ENCODE measurements at places on chromosomes 3 and 15.

GRCh38 chr15:83112956-83113299 is 5.5 kb downstream of the TM6SF1 start:
- DNase-seq: no peak

- no peak for DNase-seq
Measured at GRCh38 chr3:102238362-102238761, 196.5 kb upstream of the ZPLD1 start.

GRCh38 chr15:45499426-45499825 is 23.1 kb downstream of the SLC30A4 start:
- DNase-seq: no peak

- DNase-seq: no peak
Measured at GRCh38 chr3:49791571-49791970, 5.2 kb upstream of the IP6K1 start.
